ENCODE measurements at places on chromosomes 6 and 20.
A peak's percentile ranks its signal among the peaks of the same experiment; 100 is the strongest.

- H3K4me1 ChIP-seq: peaks cover 21% of the 10 kb centered on the region
- no peak for DNase-seq
- H3K4me3 ChIP-seq: peak overlapping the region; percentile 84
- H3K27me3 ChIP-seq: no peaks in the 10 kb centered on the region
- no peaks in the 10 kb centered on the region for H3K36me3 ChIP-seq
Observed at GRCh38 chr20:17572034-17572638, 2.3 kb downstream of the DSTN start.

DNA sequence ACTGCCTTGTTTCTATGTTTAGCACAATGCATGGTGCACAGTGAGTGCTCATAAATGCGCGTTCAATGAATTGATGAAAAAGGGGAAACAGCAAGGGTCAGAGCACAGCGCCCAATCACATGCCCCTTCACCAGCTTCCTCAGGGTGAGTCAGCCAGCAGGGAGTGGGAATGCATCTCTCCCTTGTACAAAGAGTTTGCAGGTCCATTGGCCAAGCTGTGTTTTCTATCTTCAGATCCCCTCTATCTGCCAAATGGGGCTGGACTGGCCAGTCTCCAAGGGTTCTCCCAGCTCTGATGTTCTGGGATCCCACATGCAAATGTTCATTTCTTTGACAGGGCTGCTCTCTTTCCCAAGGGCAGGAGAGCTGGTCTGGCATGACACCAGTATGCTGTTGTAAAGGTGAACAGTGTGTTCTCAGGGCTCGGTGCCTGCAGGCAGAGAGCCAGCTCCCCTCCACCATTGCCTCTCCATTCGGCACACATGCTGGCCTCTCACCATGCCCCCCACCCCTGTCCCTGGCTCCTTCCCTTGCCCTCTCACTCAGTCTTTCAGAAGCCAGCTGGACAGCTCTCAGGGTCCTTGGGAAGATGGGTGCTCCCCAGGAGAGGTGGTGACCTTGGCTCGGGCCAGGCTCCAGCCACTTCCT, 25.0 kb downstream of the ANGPT4 start:
- H3K4me1 ChIP-seq: peaks cover 14% of the 10 kb centered on the region
- no peaks in the 10 kb centered on the region for H3K27me3 ChIP-seq
- no peak overlapping the region for H3K4me3 ChIP-seq
- H3K27ac ChIP-seq: no peak overlapping the region

GRCh38 chr20:47362361-47363219, 6.1 kb upstream of the ZMYND8 start:
- peak overlapping the region; percentile 21 for H3K27ac ChIP-seq
- H3K27me3 ChIP-seq: no peaks in the 10 kb centered on the region
- H3K4me3 ChIP-seq: no peak overlapping the region
- H3K4me1 ChIP-seq: peaks cover 47% of the 10 kb centered on the region
- no peaks in the 10 kb centered on the region for H3K36me3 ChIP-seq

DNA sequence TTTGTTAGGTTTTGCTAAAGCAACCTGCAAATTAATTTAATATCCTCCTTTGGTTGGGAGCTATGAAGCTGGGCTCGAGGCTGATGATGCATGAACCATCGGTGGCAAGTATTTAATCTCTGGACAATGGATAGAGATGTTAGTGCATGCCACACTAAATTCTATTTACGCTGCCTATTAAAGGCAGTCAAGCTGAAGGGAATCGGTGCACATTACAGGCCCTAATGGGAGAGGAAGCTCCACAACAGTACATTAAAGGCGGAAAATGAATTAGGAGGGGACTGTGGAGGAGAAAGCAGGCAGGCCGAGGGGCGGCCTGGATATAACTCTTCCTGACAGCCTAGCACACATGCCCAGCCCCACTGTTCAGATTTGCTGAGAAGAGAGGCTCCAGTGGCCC, 132.4 kb upstream of the MAFB start:
- no peaks in the 10 kb centered on the region for H3K36me3 ChIP-seq
- H3K4me1 ChIP-seq: no peaks in the 10 kb centered on the region
- no peaks in the 10 kb centered on the region for H3K27me3 ChIP-seq

DNA sequence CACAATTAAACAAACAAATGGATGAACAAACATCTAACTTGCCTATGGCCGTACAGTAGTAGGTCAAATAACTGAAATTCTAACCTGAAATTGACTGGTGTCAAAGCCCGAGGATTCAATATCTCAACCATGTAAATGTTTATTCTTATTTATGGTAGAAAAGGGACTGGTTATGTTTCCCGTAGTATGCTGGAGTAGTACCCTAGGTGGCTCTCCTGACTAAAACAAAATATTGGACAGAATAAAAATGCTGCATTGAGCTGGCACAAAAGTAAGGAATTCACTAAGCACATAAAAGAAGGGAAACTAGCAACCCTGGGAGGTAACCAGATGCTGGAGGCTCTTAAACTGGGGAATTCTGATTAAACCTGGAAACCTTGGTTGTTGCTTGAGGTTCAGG, 117.1 kb upstream of the PREP start:
- no peak for DNase-seq
- no peaks in the 10 kb centered on the region for H3K4me1 ChIP-seq
- no peak overlapping the region for H3K27ac ChIP-seq
- no peak overlapping the region for H3K4me3 ChIP-seq
- no peaks in the 10 kb centered on the region for H3K27me3 ChIP-seq

GRCh38 chr6:111657146-111657545, 51.5 kb upstream of the TRAF3IP2 start:
- peaks cover 42% of the 10 kb centered on the region for H3K4me1 ChIP-seq
- no peaks in the 10 kb centered on the region for H3K27me3 ChIP-seq
- DNase-seq: no peak
- H3K27ac ChIP-seq: peak overlapping the region; percentile 56

DNA sequence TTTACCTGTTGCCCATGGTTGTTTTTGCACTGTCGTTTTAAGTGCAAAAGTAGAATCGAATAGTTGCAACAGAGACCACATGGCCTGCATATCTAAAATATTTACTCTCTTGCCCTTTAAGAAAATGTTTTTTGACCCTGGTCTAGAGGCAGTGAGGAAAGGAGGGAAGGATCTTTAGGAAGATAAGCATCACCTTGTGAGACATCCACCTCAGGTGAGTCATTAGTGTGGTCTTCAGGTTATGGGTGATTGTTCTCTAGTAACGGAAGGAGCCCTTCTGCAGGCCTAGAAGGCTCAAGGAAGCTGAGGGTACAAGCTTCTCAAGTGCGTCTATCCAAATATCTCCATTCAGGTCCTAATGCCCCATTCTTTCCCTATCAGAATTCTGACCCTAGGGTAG, 6.6 kb upstream of the RAB44 start:
- no peak overlapping the region for H3K27ac ChIP-seq
- no peak for DNase-seq
- peaks cover 16% of the 10 kb centered on the region for H3K36me3 ChIP-seq

DNA sequence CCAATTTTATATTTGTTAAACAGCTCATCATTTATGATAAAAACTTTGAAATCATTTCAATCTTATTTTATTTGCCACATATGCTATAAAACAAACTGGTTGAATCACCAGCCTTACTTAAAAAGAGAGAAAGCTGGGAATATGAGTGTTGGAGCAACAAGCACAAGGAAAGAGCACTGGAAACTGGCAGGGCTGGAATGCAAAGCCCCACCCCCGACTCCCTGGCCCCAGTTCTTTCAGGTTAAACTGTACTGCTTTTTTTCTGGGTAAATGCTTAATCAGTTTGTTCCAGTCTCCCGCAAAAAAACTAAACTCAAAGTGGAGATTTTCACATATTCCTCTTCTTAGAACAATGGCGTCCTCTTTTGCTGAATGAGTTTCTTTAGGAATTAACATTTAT, 433.8 kb upstream of the NOX3 start:
- H3K4me3 ChIP-seq: no peak overlapping the region
- no peak overlapping the region for H3K27ac ChIP-seq
- no peaks in the 10 kb centered on the region for H3K36me3 ChIP-seq
- no peaks in the 10 kb centered on the region for H3K27me3 ChIP-seq
- DNase-seq: no peak

DNA sequence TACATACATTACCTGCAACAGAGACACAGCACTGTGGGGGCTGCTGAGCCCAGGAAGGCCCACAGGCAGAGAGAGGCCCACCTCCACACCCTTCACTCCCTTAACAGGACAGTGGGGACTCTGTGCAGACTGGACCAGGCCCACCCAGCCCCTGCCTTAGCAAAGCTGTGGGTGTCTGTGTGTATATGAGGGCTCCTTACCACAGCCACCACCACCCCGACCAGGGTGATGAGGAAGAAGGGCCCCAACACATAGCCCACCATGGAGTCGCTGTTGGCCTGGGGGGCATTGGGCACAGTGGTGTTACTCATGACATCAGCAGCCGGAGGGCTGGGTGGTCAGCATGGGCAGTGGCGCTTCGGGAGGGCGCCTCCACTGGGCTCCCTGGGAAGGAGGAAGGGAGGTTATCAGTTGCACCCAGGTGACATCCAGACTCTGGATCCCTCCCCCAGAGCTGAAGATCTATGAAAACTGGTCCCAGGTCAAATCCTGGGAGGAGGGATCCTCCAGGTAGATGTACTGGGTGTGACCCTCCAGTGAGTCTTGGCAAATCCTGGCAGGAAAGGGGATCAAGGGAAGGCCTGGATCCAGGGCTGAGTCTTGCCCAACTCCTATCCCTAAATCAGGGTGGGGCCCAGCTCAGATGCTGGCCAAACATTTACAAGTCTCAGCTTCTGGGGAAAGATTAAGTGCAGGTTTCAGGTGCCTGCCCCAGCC, 1.2 kb downstream of the SMIM29 start:
- H3K36me3 ChIP-seq: peaks cover 12% of the 10 kb centered on the region
- peaks cover 32% of the 10 kb centered on the region for H3K4me1 ChIP-seq
- peak overlapping the region; percentile 72 for H3K4me3 ChIP-seq
- H3K27ac ChIP-seq: peak overlapping the region; percentile 89

- H3K36me3 ChIP-seq: no peaks in the 10 kb centered on the region
- H3K4me3 ChIP-seq: no peak overlapping the region
- no peaks in the 10 kb centered on the region for H3K4me1 ChIP-seq
- DNase-seq: no peak
- no peak overlapping the region for H3K27ac ChIP-seq
Observed at GRCh38 chr20:58753267-58753921, 60.8 kb downstream of the NPEPL1 start.

DNA sequence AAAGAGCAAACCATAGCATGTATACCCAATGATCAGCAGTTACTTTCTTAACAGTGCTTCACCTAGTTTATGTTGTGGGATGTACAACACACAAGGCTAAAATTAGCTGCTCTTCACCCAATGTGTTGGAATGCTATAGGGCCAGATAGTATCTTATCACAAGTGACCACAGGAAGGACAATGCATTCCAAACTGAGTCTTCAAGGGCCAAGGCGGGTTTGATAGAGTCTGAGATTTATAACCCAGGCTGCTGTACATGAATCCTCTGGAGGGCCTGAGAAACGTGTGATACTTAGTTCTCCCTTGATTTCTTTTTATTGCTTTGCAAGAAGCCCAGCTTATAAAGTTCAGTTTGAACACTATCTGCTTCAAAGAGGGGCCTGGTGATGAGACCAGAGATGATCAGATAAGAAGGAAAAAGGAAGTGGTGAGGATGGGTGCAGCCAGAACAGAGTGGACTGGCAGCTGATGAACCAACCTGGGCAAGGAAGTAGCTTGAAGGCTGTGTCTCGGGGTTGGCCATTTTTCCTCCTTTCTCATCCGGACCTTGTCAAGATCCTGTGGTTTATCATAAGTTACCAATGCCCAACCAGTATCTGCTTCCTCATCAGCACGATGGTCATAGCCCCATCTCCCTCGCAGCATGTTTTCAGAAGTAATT, 62.2 kb upstream of the BMP2 start:
- H3K4me3 ChIP-seq: no peak overlapping the region
- no peak for DNase-seq
- H3K27me3 ChIP-seq: no peaks in the 10 kb centered on the region

DNA sequence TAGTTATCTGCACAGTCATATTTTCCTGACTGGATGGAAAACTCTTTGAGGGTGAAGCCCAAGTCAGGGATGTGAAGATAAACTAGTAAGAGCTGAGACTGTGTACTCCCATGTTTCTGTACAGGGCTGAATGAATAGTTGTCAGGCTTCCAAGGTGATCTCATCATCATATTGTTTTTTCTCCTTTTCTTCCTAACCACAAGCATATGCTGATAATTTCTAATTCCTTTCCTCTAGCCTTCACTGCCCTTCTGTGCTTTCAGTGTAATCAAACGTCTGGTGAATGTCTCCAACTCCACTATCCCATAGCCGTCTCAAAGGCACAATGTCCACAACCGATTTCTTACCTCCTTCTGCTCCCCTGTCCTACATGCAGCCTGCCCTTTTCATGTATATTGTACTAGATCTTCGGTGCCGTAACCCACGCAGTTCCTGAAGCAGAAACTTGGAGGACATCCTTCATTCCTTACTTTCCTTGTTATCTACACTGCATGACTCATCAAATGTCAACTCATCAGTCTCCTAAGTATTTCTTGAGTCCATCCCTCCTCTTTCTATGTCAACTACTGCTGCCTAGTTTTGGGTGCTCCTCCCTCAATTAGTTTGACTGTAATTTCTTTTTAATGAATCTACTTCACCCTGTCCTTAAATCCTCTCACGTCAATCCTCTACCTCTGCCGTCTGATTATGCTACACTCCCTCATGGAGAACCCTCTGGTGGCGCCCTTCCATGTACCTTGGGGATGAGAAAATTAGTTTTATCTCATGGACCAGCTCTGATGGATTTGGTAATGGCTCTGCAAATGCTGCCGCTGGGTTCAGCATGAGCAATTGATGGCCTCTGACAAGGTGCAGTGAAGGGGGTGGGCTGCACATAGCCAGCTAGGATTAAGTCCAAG, 21.9 kb downstream of the NCOA7 start:
- no peak overlapping the region for H3K4me3 ChIP-seq
- no peak for DNase-seq
- peak overlapping the region; percentile 32 for H3K27ac ChIP-seq
- no peaks in the 10 kb centered on the region for H3K4me1 ChIP-seq
- H3K36me3 ChIP-seq: no peaks in the 10 kb centered on the region
- H3K27me3 ChIP-seq: no peaks in the 10 kb centered on the region

DNA sequence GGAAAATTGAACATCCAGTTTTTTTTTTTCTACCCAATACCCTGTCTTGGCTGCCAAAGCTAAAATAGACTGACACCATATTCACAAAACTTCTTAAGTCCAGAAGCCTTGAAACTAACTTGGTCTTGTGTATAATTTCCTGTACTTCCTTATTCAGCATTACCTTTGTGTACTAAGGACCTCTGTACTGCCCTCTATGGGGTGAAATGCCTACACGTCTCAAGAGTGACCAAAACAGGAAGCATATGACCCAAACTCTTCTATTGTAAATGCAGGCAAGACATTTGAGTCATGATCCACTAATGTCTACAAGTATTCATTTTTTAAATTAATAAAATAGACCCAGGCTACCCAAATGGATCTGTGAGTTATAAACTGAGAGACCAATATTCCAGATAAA, 50.4 kb downstream of the HMGCLL1 start:
- H3K4me3 ChIP-seq: no peak overlapping the region
- no peak for DNase-seq
- H3K4me1 ChIP-seq: no peaks in the 10 kb centered on the region
- H3K36me3 ChIP-seq: no peaks in the 10 kb centered on the region

- H3K36me3 ChIP-seq: no peaks in the 10 kb centered on the region
- no peak overlapping the region for H3K4me3 ChIP-seq
- H3K4me1 ChIP-seq: no peaks in the 10 kb centered on the region
- no peak overlapping the region for H3K27ac ChIP-seq
- DNase-seq: no peak
- H3K27me3 ChIP-seq: no peaks in the 10 kb centered on the region
Observed at GRCh38 chr6:57283911-57284455, 33.4 kb upstream of the PRIM2 start.
